ENCODE measurements at places on chromosomes 1 and 21. TPM values are rescaled to one million over a fixed set of nuclear protein-coding genes. Genes with fewer than 3 reads are reported as not detected.

DNA sequence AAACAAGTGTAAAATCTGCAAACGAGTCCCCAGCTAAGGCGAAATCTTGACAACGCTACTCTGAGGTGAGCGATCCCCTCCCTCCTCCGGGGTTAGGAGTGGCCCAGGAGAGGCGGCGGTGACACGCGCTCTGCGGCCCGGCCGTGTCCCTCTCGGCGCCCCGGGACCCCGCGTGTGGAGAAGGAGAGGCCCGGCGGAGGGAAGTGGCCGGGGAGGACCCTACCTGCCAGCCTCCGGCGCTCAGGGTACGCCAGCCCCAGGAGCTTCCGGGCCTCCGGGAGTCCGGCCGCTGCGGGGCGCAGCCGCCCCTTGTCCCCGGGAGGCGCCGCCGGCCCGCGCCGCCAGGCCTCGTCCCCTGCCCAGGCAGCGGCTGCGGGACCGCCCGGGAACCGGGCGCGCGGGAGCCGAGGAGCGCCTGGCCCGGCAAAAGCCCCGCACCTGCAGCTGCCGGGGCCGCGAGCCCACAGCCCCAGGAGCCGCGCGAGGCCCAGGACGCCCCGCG, 543 bp downstream of the ABCB10 start:
- no peaks in the 10 kb centered on the region for H3K4me1 ChIP-seq
- DNase-seq = no peak
- H3K27ac ChIP-seq = peak overlapping the region; percentile 82
- no peaks in the 10 kb centered on the region for H3K36me3 ChIP-seq
- peak overlapping the region; percentile 73 for H3K4me3 ChIP-seq

- no peaks in the 10 kb centered on the region for H3K36me3 ChIP-seq
- no peaks in the 10 kb centered on the region for H3K27me3 ChIP-seq
- H3K4me1 ChIP-seq = no peaks in the 10 kb centered on the region
- H3K27ac ChIP-seq = no peak overlapping the region
- DNase-seq = no peak
- H3K4me3 ChIP-seq = no peak overlapping the region
Observed at GRCh38 chr1:63878932-63879331, 105.1 kb downstream of the ROR1 start.

GRCh38 chr1:204327359-204327758, 32.4 kb downstream of the PLEKHA6 start:
- H3K4me3 ChIP-seq = no peak overlapping the region
- no peaks in the 10 kb centered on the region for H3K27me3 ChIP-seq
- no peak overlapping the region for H3K27ac ChIP-seq
- DNase-seq = no peak

The NPPA gene
- not detected for total RNA-seq

The FCRL5 gene
- total RNA-seq = 1.6 TPM

GRCh38 chr21:14520535-14520934, 25.6 kb downstream of the SAMSN1 start:
- H3K4me3 ChIP-seq = no peak overlapping the region
- no peak overlapping the region for H3K27ac ChIP-seq
- H3K27me3 ChIP-seq = no peaks in the 10 kb centered on the region
- no peaks in the 10 kb centered on the region for H3K4me1 ChIP-seq

- H3K4me3 ChIP-seq = no peak overlapping the region
- no peaks in the 10 kb centered on the region for H3K36me3 ChIP-seq
- no peaks in the 10 kb centered on the region for H3K27me3 ChIP-seq
Observed at GRCh38 chr1:159929155-159930051, 4.1 kb upstream of the TAGLN2 start.

- H3K27me3 ChIP-seq = no peaks in the 10 kb centered on the region
- DNase-seq = peak; percentile 35
- H3K36me3 ChIP-seq = no peaks in the 10 kb centered on the region
Observed at GRCh38 chr21:34704119-34704518, 35.3 kb downstream of the CLIC6 start.

Measured in breast epithelium (tissue), 4 donors.